ENCODE measurements at places on chromosomes 12 and 14.

GRCh38 chr14:55743551-55743950 is 163.5 kb downstream of the KTN1 start:
- no peak for DNase-seq

- DNase-seq, result no peak
Observed at GRCh38 chr14:40445020-40445419, 1012.8 kb upstream of the FBXO33 start.

GRCh38 chr12:3157581-3158323 is 80.6 kb downstream of the TSPAN9 start:
- no peak for DNase-seq

- peak; percentile 37 for DNase-seq
Observed at GRCh38 chr14:80202888-80203562, 8.3 kb downstream of the DIO2 start.

- no peak for DNase-seq
Observed at GRCh38 chr12:68772714-68773113, 26.7 kb downstream of the SLC35E3 start.

All from CD4-positive, CD25-positive, alpha-beta regulatory T cell (primary cell).